ENCODE measurements at places on chromosomes 12 and 14.

DNA sequence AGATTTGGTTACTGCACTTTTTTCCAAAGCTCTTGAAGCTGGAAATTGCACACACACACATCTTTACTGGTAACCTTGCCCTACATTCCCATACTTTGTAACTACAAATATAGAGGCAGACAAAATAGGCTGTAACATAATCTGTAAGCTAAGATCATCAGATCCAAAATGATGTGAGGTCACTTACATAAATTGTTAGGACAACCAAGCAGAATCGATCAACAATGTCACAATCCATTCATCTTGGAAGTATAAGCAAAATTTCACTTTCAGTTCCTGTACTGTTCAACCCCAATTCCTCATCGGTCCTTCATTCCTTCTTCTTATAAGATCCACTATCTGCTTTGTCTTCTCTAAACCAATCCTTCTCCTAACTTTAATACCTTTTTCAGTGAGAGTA lies 72.6 kb downstream of the EPS8 start:
- no peak for DNase-seq

DNA sequence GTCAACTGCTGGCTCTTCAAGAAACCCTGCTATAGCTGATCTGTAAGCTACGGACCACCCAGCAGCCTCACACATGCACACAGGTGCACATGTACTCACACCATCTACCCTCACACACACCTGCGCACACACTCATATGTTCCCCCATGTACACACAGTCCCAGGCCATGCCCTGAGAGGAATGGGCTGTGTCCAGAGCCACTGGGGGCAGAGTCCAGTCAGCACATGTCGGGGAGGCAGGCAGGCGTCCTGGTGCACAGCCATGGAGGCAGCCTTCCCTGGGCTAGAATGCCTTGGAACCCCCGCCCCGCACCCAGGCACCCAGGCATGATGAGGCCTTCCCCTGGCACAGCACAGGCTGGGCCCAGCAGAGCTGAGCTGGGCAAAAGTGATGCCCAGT lies 58.3 kb upstream of the DLK1 start:
- no peak for DNase-seq

DNA sequence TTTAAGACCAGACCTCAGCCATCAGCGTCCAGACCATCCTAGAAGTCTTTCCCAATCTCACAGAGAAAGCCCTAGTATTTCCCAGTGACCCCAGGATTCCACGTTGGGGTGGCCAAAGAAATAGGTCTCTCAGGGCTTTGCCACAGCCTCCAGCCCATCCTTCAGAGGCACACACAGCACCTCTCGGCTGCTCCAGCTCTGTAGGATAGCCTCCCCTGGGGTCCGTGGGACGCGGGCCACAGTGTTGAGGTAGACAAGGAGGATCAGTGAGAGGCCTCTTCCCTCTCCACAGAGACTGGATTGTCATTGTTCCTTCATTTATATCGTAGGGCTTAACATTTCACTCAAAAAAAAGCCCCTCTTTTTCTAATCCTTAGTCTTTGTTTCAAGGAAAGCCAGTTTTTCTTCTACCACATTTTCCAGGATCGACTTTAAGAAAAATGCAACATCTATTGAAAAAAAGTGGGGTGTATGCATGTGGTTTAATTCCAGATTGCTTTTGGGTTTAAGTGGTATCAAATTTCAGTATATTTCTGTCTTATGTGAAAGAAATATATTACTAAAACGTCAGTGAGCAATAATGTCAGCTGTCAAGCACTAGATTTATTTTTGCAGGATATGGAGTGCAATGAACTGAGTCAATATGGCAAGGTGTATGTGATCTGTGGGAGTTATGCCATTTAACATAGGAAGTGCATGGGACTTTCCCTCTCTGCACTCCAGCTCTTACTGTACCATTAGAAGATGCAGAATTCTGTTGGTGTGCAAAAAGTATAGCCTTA lies 187.5 kb downstream of the MSRB3 start:
- DNase-seq = no peak

DNA sequence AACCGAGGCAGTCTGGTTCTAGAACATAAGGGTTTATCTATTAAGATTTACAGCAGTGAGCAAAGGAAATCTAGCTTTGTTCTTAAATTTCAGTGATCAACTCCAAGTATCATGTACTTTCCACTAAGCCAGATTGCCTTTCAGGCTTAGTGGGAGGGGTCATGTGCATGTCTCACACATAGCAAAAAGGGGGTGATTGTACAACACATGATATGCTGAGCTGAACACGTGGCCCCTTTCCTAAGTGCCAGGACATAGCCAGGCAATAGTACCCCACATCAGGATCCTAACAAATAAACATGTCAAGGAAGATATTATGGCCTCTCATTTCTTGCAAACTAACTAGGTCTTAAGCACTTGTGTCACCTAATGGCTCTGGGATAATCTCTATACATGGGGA lies 347.2 kb downstream of the C12orf75 start:
- DNase-seq = no peak

GRCh38 chr14:102500158-102500662 lies 9.4 kb downstream of the ANKRD9 start:
- peak; percentile 62 for DNase-seq

- no peak for DNase-seq
Measured at GRCh38 chr12:68159681-68160304, at the start of gene IFNG. TSS of gene IFNG (minus strand) at chr12:68159740. CDS start at chr12:68159615, 125 bp downstream.

- no peak for DNase-seq
Measured at GRCh38 chr14:59389936-59390335, 75.2 kb downstream of the GPR135 start.

GRCh38 chr12:6603095-6603567 lies 4.0 kb downstream of the CHD4 start:
- DNase-seq = no peak

DNA sequence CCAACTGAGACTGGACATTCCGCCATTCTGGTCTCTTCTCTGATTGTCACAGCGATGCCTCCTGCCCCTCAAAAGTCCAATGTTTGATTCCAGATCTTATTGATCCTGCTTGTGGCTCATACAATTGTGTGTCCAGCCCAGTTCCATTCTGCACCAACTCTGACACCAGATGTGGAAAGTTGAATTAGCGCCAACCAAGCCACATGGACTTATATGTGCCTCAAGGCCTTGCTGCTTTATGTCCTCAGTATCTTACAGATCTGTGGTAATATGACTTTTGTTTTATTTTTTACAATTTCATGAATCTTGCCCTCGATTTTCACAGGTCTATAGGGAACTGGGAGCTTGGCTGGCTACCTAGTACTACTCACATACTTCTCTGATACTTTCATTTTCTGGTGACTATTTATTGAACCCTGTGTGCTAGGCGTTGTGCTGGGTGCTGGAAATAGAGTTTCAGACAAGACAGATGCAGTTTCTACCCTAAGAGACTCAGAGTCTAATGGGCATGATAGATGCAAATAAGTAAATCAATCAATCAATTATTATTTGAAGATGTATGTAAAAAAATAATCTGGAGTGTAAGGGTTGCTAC lies 472.0 kb downstream of the TMTC2 start:
- no peak for DNase-seq

- DNase-seq = no peak
Measured at GRCh38 chr12:108668542-108668941, 34.8 kb upstream of the SELPLG start.

- DNase-seq = no peak
Measured at GRCh38 chr12:74781991-74782485, 244.4 kb downstream of the ATXN7L3B start.

DNA sequence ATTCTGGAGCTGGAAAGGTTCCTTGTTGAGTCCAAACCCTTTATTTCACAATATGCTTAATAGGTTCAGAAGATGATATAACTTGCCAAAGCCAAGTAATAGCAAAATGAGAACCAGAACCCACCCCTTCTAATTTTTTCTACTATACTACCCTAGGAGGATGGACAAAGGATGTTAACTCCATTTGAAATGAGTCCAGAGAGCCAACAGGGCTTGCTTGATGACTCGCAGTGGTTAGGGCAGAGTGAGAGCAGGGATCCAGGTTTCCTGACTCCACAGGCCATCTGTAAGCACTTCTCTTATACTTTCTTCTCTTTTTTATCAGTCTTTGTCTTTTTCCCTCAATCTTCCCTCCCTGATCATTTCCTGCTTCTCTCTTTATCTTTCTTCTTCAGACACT lies 668.1 kb downstream of the MED13L start:
- DNase-seq = no peak

DNA sequence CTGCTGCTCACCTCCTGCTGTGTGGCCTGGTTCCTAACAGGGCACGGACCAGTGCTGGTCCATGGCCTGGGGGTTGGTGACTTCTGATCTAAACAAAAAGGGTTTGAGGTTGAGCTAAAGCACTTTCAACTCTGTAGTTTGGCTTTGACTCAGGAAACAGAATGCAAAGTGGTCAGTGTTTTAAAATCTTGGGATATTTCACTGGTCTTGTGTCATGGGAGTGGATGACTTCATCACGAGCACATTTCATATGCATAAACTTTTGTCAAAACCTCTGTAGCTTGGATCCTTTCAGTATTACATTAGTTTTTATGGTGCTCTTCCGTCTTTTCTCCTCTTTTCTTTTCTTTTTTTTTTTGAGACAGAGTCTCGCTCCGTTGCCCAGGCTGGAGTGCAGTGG lies 25.6 kb downstream of the FAM161B start:
- DNase-seq = no peak

DNA sequence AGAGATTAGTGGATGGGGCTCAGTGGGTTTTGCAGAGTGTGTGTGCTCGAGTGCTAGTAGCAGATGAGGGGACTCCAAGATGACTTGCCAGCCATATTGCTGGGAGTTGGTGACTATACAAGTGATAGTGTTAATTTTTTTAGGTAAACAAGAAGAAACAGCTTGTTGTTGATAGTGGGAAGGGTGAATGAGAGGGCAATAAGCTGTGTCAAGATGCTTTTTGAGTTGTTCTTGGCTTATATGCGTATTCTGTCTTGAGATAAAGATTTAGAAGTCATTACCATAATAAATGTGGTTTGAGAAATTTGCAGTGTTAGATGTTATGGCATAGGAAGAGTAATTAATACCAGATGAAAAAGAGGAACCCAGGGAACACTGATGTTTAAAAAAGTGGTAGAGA lies 75.3 kb downstream of the RCOR1 start:
- DNase-seq = no peak

DNA sequence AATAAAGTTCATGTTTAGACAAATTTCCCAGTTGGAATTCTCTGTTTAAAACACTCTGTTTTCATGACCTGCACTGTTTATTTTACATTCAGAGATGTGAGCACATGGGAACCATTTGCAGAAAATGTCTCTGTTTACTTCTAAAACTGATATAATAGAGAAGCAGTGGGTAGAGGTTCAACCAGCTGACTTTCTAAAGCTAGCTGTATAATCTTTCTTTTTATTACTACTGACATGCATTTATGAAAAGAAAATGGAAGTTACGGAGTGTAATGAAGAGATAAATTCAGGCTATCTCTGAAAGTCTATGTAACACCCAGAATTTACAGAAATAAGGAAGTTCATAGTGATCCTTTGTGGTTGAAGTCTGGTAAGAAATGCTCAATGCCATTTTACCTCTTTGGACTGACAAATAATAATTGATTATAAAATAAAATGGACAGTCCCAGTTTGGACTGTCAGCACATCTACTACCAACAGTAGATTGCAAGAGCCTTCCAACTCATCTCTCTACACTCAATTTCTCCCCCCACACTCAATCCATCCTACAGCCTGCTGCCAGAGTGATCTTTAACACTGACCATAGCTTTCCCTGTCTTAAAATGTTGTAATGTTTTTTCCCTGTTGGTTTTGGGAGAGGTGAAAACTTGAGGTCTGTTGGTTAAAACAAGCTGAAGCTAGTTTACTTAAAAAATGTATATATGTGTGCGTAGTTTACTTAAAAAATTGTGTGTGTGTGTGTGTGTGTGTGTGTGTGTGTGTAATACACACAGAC lies 137.4 kb downstream of the AEBP2 start:
- DNase-seq = peak; percentile 36

GRCh38 chr12:31386364-31386777 lies 60.4 kb upstream of the SINHCAF start:
- DNase-seq = no peak

- DNase-seq = no peak
Measured at GRCh38 chr14:59215322-59215721, 26.9 kb downstream of the DAAM1 start.

- DNase-seq = no peak
Measured at GRCh38 chr12:13282861-13283260, 86.3 kb downstream of the EMP1 start.

DNA sequence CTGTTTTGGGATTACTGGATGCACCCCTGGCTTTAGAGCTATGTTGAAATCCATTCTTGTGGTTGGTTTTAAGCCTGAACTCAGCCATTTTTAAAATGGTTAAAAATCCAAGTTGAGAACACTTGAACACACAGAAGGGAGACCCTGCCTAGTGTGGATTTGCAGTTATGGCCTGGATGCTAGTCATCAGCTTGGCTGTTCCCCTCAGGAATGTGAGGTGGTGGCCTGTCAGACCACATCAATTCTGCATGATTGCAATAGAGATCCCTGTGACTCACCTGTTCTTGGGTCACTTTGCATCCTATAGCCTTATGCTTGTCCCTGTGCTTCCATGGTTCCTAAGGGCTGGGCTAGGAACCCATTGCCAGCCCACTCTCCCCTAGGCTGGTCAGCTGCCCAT lies 454.1 kb downstream of the ATP23 start:
- no peak for DNase-seq

GRCh38 chr14:75095690-75096089 lies 26.2 kb downstream of the ZC2HC1C start:
- DNase-seq = no peak

DNA sequence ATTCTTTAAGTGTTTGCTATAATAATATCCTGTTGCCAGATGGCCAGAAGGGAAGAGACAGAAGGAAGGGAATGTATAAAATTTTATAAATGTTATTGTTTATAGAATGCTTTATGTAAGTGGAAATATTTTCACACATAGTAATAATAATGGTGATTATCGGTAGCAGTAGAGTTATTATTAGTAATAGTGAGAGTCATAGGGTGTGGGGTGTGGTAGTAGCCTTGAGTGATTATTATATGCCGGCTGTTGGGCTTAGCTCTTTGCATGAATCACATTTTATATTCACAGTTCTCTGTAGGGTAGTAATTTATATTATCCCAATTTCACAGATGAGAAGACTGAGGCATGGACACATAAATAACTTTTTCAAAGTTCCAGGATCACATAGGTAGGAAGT lies 391.4 kb downstream of the C12orf75 start:
- DNase-seq = no peak

- no peak for DNase-seq
Measured at GRCh38 chr12:91819132-91819447, 326.6 kb downstream of the BTG1 start.
